ENCODE measurements at places on chromosomes 6 and 20. TPM values are rescaled to one million over a fixed set of nuclear protein-coding genes. Genes with fewer than 3 reads are reported as not detected.

DNA sequence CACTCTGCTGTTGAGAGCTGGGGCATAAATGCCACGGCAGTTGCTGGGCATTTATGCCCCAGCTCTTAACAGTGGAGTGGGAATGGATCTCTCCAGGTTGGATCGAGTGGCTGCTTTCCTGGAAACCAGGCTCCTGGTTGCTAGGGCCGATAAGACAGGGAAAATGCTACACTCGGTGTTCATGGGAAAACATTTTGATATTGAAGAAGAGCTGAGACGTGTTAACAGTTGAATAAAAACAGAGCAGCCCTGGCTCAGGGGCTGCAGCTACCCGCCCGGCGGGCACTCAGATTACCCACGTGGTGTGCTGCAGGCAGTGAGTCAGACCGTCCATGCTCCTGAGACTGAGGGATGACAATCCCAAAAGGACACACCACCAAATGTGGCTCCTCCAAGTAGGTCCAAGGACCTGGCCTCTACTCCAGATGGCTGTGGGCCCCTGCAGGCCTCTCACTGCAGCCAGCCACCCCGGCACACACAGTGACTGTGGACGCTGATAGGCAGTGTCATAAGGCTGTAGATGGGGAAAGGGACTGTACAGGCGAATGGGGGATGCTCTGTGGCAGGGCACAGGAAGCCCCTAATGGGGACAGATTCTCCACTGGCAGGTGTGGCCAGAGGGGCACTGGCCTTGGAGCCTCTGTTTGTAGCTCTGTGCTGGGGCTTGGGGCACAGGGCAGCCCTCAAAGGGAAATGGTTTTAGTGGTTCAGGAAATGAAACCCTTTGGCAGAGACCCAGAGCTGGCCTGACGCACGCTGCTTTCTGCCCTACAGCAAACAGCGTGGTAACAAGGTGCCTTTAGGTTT is 237.8 kb downstream of the LY86 start:
- DNase-seq: peak; percentile 77
- no peak overlapping the region for H3K27ac ChIP-seq
- H3K36me3 ChIP-seq: no peaks in the 10 kb centered on the region
- H3K27me3 ChIP-seq: no peaks in the 10 kb centered on the region

DNA sequence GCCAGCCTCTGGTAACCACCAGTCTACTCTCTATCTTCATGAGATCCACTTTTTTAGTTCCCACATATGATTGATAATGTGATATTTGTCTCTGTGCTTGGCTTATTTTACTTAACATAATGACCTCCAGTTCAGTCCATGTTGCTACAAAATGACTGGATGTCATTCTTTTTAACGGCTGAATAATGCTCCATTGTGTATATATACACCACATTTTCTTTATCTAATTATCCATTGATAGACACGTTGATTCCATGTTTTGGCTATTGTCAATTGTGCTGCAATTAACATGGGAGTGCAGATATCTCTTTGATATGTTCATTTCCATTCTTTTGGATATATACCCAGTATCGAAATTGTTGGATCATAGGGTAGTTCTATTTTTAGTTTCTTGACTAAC is 89.3 kb downstream of the ATRN start:
- H3K27me3 ChIP-seq: no peaks in the 10 kb centered on the region
- H3K27ac ChIP-seq: no peak overlapping the region
- no peaks in the 10 kb centered on the region for H3K36me3 ChIP-seq
- no peak overlapping the region for H3K4me3 ChIP-seq
- no peak for DNase-seq
- no peaks in the 10 kb centered on the region for H3K4me1 ChIP-seq

- H3K27me3 ChIP-seq: no peaks in the 10 kb centered on the region
- H3K4me1 ChIP-seq: peaks cover 14% of the 10 kb centered on the region
- H3K27ac ChIP-seq: no peak overlapping the region
- H3K4me3 ChIP-seq: no peak overlapping the region
These were observed 37.6 kb upstream of the CST5 start for GRCh38 chr20:23917024-23917725.

DNA sequence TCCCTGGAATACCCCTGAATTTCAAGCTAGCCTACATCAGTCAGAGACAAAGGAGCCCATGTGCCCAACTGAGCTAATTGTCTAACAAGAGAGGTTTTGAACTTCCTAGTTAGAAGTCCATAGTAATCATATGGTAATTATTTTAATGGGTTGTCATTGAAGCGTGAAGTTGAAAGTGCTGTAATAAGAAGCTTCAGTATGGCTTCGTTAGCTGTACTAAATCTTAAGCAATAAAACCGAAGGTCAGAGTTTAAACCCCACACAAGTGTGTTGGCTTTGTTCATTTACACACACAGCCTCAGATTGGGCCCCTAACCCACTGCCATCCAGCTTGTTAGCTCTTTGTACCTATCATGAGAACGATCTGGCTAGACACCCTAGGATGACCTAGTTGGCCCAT is 195.6 kb upstream of the RIN2 start:
- no peak for DNase-seq
- H3K27me3 ChIP-seq: no peaks in the 10 kb centered on the region
- H3K4me1 ChIP-seq: peaks cover 12% of the 10 kb centered on the region
- H3K27ac ChIP-seq: no peak overlapping the region
- H3K36me3 ChIP-seq: no peaks in the 10 kb centered on the region

DNA sequence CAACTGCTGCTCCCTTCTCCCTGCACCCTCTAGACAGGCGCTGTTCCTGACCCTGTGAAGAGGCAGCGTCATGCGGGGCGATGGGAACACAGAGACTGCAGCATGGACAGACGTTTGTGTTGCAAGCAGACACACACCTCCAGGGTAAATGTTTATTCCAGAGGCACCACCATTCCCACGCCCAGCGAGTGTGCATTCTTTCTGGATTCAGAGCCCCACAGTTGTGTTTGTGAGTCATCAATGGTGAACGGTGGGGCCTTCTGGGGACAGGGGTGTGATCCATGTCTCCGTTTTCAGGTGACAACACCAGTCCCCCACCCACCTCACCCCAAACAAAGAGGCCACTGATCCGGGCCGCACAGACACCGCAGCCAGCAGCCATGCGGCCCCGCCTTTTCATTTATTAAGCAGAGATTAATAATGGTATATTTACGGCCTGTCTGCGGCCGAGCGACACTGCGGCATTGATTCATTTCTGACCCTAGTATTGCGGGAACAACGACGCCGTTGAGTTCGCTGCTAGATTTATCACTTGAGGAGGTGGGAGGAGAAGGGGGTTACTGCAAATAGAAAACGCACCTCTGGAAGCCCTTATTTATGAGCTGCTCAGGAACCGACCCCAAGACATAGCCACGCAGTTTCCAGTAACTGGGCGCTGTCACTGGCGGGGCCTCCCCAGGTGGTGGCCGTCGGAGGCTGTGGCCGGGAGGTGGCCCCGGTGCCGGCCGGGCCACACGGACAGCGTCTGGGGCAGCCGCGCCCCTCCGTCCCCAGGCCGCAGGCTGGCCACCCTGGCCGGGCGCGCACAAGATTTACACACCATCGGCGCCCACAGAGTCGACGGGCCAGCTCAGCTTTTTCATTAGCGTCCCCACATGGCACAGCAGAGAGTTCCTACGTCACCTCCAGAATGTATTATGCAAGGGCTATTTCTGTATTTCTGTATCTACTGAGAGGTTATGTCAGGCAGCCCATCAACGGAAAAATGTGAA is 367.6 kb downstream of the THBS2 start:
- peaks cover 6% of the 10 kb centered on the region for H3K4me1 ChIP-seq
- no peak for DNase-seq
- H3K36me3 ChIP-seq: no peaks in the 10 kb centered on the region
- no peaks in the 10 kb centered on the region for H3K27me3 ChIP-seq
- no peak overlapping the region for H3K27ac ChIP-seq
- no peak overlapping the region for H3K4me3 ChIP-seq

DNA sequence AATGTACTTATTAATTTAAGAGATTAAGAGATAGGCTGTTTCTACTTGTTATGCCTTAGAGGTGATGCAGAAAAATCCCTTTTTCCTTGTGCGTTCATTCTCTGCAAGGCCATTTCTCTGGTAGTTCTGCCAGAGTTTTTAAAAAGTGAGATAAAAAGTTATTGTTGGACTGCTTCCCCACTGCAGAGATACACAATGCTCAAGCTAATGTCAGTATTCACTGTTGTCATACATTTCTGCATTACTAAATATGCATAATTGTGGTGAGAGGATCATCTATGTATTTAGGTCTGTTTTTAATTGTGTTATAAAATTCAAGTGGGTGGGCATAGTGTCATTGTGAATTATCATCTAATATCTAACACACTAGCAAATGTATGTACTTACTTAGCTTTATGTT is 600.4 kb downstream of the HTR1B start:
- H3K4me3 ChIP-seq: no peak overlapping the region
- H3K36me3 ChIP-seq: no peaks in the 10 kb centered on the region
- H3K27me3 ChIP-seq: no peaks in the 10 kb centered on the region
- no peaks in the 10 kb centered on the region for H3K4me1 ChIP-seq
- DNase-seq: no peak

GRCh38 chr6:31903957-31904356 is 2.1 kb upstream of the ZBTB12 start:
- H3K27ac ChIP-seq: peak overlapping the region; percentile 91
- no peaks in the 10 kb centered on the region for H3K36me3 ChIP-seq
- no peak overlapping the region for H3K4me3 ChIP-seq
- DNase-seq: no peak
- H3K4me1 ChIP-seq: peaks cover 35% of the 10 kb centered on the region

DNA sequence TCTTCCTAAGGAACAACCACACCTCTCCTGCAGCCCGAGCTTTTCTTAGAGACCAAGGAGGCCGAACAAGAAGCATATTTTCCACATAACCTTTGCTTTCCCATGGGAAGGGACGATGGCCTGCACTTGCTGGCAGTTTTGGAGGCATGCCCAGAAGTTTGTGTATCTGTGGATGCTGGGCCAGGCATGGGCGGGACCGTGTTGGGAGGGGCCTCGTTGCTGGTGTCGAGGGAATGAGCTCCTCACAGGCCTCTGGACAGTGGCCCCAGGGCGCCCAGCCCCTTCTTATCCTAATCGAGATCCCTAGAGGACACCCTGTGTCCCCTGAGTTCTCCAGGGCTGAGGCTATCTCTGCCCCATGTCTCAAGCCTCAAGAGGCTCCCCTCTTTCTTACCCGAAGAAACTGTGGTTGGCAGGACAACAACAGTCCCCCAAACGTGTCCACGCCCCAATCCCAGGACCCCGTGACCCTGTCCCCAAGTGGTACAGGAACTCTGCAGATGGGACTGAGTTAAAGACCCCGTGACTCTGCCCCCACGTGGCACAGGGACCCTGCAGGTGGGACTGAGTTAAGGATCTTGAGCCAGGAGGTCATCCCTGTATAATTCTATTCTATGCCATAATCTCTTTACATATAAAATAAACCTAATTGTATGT is 99.5 kb upstream of the BHLHE23 start:
- peaks cover 21% of the 10 kb centered on the region for H3K4me1 ChIP-seq
- H3K27me3 ChIP-seq: no peaks in the 10 kb centered on the region
- H3K27ac ChIP-seq: peak overlapping the region; percentile 43
- H3K36me3 ChIP-seq: no peaks in the 10 kb centered on the region
- no peak overlapping the region for H3K4me3 ChIP-seq

GRCh38 chr20:44085616-44086434 is 101.2 kb downstream of the JPH2 start:
- no peak for DNase-seq
- H3K36me3 ChIP-seq: no peaks in the 10 kb centered on the region
- peaks cover 23% of the 10 kb centered on the region for H3K4me1 ChIP-seq
- no peak overlapping the region for H3K4me3 ChIP-seq

DNA sequence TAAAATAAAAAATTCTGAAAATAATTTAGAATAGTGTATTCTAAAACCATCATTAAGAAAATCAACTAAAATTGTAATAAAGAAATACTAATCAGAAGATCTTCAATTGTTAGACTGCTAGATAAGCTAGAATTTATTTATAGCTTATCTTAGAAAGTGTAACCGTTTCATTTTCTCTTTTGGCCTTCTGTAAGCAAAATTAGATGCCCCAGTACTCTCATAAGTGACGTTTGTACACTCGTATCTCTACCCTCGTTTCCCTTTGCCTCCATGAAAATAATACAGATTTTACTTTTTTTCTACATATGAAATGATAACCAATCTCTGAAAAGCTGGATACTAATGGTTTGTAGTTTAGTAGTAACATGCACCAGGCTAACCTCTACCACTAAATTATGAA is 19.8 kb downstream of the DSE start:
- H3K27me3 ChIP-seq: no peaks in the 10 kb centered on the region
- peaks cover 18% of the 10 kb centered on the region for H3K4me1 ChIP-seq
- no peak overlapping the region for H3K4me3 ChIP-seq
- no peak for DNase-seq
- no peak overlapping the region for H3K27ac ChIP-seq

DEF6 gene
- 4.2 TPM for polyA plus RNA-seq

HLA-DMB gene
- polyA plus RNA-seq: 13.2 TPM

KDM1B gene
- 11.4 TPM for polyA plus RNA-seq

C6orf15 gene
- not detected for polyA plus RNA-seq

OR2H1 gene
- not detected for polyA plus RNA-seq

SCRT2 gene
- not detected for polyA plus RNA-seq

ARFGAP1 gene
- 19.8 TPM for polyA plus RNA-seq

Measured in sigmoid colon (tissue), 7 donors.